Naive B cell (primary cell): ENCODE measurements at places on chromosomes 16 and 17. TPM values are rescaled to one million over a fixed set of nuclear protein-coding genes. Genes with fewer than 3 reads are reported as not detected.

The HSF4 gene
- polyA plus RNA-seq: not detected

The SERPINF2 gene
- polyA plus RNA-seq: not detected

The OR1A1 gene
- not detected for polyA plus RNA-seq

The GRAPL gene
- 5.3 TPM for polyA plus RNA-seq

The CCL4L2 gene
- not detected for polyA plus RNA-seq

The ZFPM1 gene
- 0.35 TPM for polyA plus RNA-seq

The KRT23 gene
- not detected for polyA plus RNA-seq

DNA sequence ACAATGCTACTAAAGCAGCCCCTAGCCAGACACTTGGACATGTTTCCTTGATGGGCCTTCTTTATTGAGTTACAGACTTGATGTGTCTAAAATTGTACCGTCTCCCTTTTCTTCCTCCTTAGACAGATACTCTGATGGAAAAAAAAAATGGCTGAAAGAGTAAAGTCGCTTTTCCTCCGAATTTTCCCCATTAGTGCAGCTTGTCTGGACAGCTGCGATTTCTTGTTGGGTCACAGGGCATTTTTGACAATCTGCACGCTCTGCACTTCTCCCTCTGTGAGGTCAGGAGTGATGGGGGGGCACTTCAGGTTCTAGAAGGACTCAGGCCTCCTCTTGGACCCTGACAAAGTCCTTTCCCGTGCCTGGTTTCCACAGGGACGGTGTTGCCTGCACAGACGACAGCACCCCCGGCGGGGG, 968 bp upstream of the PRKAR1A start:
- peaks cover 12% of the 10 kb centered on the region for H3K36me3 ChIP-seq
- H3K27me3 ChIP-seq: no peaks in the 10 kb centered on the region
- peak overlapping the region; percentile 95 for H3K27ac ChIP-seq
- no peak for DNase-seq
- H3K4me3 ChIP-seq: peak overlapping the region; percentile 84
- peaks cover 33% of the 10 kb centered on the region for H3K4me1 ChIP-seq

- peaks cover 29% of the 10 kb centered on the region for H3K4me1 ChIP-seq
- H3K27me3 ChIP-seq: peaks cover 40% of the 10 kb centered on the region
- no peak overlapping the region for H3K27ac ChIP-seq
- H3K36me3 ChIP-seq: peaks cover 12% of the 10 kb centered on the region
Observed at GRCh38 chr16:89253548-89254287, 36.2 kb downstream of the ZNF778 start.

DNA sequence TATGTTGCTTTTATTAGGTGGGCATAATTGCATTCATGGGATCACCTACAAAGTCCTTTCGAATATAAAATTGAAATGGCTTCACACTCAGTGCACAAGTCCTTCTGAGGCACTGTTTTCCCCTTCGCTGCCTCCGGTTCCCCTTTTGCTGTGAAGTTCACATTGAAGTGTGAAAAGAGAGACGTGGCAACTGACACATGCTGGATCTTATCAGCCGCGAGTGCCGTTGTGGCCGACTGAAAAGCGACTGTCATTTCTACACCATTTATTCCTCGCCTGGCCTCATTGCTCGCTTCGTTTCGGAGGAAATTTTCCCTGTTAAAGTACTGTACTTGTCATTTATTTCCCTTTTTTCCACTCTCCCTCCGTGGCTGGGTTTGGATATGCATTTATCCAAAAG, 423.5 kb downstream of the MAF start:
- DNase-seq: peak; percentile 30
- H3K27me3 ChIP-seq: peaks cover 31% of the 10 kb centered on the region
- H3K4me1 ChIP-seq: peaks cover 13% of the 10 kb centered on the region
- peaks cover 9% of the 10 kb centered on the region for H3K36me3 ChIP-seq
- no peak overlapping the region for H3K27ac ChIP-seq
- no peak overlapping the region for H3K4me3 ChIP-seq

- peaks cover 30% of the 10 kb centered on the region for H3K27me3 ChIP-seq
- DNase-seq: no peak
- no peaks in the 10 kb centered on the region for H3K36me3 ChIP-seq
- no peaks in the 10 kb centered on the region for H3K4me1 ChIP-seq
- H3K4me3 ChIP-seq: no peak overlapping the region
Observed at GRCh38 chr16:86798247-86799041, 220.1 kb downstream of the FOXL1 start.

DNA sequence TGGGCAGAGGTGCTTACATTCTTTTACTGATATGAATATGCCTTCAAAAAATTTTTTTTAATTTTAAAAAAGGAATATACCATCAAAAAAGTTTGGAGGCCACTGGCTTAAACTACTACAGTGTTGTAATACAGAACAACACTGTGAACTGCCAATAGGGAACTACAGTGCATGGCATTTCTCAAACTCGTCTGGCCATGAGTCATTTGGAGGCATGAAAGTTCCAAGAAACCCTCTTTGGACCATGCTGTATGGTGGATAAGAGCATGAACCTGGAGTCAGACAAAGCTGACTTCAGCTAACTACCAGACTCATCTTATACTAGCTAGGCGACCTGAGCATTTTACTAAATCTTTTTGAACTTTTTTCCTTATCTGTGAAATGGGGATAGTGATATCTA, 9.2 kb upstream of the NF1 start:
- H3K4me3 ChIP-seq: no peak overlapping the region
- no peak overlapping the region for H3K27ac ChIP-seq
- no peak for DNase-seq
- no peaks in the 10 kb centered on the region for H3K27me3 ChIP-seq
- H3K36me3 ChIP-seq: no peaks in the 10 kb centered on the region
- H3K4me1 ChIP-seq: peaks cover 6% of the 10 kb centered on the region

DNA sequence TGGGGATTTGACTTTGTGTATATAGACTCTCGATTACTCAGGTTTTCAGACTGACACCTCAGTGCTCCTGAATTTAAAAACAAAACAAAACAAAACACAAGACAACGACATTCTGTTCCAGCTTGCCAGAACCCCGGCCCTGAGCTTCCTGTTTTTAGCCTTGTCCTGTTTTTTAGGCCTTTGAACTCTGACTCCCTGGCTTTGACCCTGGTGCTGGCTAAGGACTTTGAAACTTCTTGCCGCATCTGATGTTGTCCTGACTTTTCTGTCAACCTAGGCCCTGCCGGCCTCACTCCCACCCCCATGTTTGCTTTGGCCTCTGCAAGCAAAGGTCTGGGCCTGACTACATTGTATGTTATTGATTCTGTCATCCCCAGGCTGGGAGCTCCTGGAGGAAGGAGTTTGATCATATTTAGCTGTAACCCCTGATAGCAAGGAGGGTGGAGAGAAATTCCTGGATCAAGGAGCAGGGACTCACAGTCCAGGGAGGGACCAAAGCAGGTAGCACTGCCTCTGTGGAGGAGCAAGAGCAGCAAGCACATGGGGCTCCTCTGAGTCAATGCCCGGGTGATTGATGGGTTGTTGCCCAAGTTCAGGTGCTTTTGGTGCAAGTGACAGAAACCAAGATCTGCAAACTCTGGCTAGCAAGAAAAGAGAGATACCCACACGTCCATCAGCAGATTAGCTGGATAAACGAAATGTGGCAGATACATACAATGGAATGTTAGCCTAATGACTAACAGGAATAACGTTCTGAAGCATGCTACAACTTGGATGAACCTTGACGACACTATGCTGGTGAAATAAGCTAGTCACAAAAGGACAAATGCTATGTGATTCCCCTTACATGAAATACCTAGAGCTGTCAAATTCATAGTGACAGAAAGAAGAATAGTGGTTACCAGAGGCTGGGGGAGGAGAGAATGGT, 7.7 kb downstream of the CCL16 start:
- DNase-seq: no peak
- H3K36me3 ChIP-seq: no peaks in the 10 kb centered on the region
- peaks cover 9% of the 10 kb centered on the region for H3K4me1 ChIP-seq

- peaks cover 40% of the 10 kb centered on the region for H3K4me1 ChIP-seq
- no peak for DNase-seq
- H3K27ac ChIP-seq: no peak overlapping the region
- H3K27me3 ChIP-seq: no peaks in the 10 kb centered on the region
- H3K4me3 ChIP-seq: no peak overlapping the region
Observed at GRCh38 chr16:19517424-19518089, 4.3 kb downstream of the GDE1 start.

DNA sequence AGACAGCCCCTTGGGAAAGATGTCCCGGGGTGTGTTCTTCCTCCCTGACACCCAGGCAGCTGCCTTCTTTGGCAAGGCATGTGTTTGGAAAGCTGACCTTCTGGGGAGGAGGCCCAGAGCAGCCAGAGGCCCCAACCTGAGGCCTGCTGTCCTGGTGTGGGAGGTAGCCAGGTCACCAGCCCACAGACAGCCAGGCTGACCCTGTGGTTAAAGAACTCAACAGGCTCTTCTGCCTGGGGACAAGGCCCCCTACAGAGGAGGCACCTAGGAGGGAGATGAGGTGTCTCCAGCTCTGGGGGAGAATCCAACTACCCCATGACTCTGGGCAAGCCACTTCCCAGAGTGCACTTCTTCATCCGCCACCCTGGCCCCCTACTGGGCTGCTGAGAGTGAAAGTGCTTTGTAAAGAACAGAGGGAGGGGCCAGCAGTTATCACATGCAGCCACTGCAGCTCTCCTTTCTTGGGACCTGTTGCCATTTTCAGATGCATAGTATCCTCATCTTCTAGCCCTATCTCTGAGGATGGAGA, 13.1 kb upstream of the SREBF1 start:
- no peaks in the 10 kb centered on the region for H3K36me3 ChIP-seq
- DNase-seq: peak; percentile 57

DNA sequence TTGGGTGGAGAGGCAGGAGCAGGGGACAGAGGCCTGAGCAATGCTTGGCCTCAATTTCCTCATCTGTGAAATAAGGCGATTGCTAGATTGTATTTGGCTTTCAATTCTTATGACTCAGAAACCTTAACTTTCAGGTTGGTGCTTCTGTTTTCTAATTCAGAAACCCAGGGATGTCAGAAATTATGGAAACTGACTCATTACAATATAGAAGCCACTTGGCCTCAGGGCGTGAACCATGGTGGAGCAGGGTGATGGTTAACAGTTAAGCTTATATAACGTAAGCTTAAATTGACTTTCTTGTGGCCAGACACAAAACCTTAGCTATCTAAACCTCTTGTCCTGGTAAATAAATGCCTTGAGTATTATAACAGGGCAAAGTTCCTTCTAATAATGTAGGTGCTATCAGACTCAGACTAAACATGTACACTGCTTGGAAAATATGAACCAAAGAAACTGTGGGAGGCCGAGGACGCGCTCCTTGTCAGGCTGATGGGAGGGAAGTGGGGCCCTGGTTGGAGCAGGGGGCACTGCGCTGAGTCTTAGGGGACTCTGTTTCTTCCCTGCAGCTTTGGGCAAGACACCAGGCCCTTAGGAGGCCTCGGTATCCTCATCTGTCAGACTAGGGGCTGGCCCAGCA, 17.1 kb upstream of the SREBF1 start:
- no peak overlapping the region for H3K4me3 ChIP-seq
- no peak overlapping the region for H3K27ac ChIP-seq
- DNase-seq: no peak
- H3K36me3 ChIP-seq: no peaks in the 10 kb centered on the region
- H3K4me1 ChIP-seq: peaks cover 24% of the 10 kb centered on the region

DNA sequence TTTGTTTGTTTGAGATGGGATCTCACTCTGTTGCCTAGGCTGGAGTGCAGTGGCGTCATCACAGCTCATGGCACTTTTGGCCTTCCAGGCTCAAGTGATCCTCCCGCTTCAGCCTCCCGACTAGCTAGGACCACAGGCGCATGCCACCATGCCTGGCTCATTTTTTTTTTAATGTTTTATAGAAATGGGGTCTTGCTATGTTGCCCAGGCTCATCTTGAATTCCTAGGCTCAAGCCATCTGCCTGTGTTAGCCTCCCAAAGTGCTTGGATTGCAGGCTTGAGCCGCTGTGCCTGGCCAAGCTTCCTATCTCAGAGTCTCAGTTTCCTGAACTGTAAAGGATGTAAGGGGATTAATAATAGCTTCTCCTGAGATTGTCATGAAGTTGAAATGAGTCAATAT, 8.0 kb downstream of the SBK1 start:
- no peak overlapping the region for H3K4me3 ChIP-seq
- H3K36me3 ChIP-seq: no peaks in the 10 kb centered on the region
- peaks cover 2% of the 10 kb centered on the region for H3K27me3 ChIP-seq
- H3K4me1 ChIP-seq: peaks cover 2% of the 10 kb centered on the region
- DNase-seq: no peak

- H3K27me3 ChIP-seq: no peaks in the 10 kb centered on the region
- H3K4me3 ChIP-seq: no peak overlapping the region
- H3K27ac ChIP-seq: peak overlapping the region; percentile 87
- H3K4me1 ChIP-seq: peaks cover 10% of the 10 kb centered on the region
Observed at GRCh38 chr16:53816211-53816836, 112.4 kb downstream of the FTO start.

GRCh38 chr17:1909985-1910384, 80.2 kb downstream of the RPA1 start:
- H3K27me3 ChIP-seq: peaks cover 44% of the 10 kb centered on the region
- H3K36me3 ChIP-seq: no peaks in the 10 kb centered on the region
- H3K4me1 ChIP-seq: peaks cover 11% of the 10 kb centered on the region
- H3K27ac ChIP-seq: no peak overlapping the region

DNA sequence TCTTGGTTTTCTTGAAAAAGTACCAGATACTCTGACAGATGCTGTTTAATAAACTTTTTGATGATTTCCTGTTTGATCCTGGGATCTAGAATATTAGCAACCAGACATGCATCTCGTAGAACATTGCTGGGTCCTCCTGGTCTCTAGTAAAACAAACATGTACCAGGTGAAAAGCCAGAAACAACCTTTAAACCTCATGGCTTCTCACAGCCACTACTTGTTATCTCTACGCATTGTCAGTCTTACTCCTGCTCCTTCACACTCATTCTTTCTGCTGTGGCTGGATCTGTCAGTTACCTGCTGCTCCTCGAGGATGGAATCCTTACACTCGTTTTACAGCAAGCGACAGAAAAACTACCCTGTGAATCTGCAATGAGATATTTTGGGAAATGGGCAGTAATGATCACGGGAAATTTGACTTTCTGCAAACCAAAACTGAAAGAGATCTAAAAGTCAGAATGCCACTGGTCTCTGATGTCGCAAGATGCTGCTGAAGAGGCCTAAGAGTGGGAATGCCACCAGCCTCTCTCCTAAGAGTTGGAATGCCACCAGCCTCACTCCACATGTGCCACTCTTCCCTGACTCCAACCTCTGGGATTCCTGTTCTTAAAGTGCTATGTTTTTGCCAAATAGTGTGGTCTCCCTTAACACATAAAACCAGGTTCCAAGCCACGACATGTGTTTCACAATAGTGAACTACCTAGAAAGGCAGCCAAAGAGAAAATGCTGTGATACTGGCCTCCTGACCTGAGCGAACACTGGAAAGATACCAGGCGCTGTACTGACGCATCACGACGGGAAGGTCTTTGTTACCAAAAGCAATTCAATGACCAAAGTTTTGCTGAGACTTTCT, 86.3 kb downstream of the VPS53 start:
- no peak for DNase-seq
- no peak overlapping the region for H3K4me3 ChIP-seq
- no peaks in the 10 kb centered on the region for H3K27me3 ChIP-seq
- peaks cover 29% of the 10 kb centered on the region for H3K36me3 ChIP-seq
- no peak overlapping the region for H3K27ac ChIP-seq
- H3K4me1 ChIP-seq: no peaks in the 10 kb centered on the region

DNA sequence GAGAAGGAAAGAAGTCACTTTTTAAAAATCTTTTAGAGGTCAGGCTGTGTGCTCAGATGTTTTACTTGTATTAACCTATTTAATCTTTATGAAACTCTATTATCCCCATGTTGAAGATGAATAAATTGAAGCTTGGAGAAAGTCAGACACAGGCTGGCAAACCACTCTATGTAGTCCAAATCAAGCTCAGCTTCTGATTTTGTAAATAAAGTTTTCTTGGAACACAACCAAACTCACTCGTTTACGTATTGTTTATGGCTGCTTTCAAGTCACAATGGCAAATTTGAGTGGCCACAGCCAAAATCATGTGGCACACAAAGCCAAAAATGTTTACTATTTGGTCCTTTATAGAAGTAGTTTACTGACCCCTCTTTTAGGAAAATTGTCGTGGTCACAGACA, 596.0 kb upstream of the CDH11 start:
- no peaks in the 10 kb centered on the region for H3K36me3 ChIP-seq
- DNase-seq: no peak
- no peaks in the 10 kb centered on the region for H3K4me1 ChIP-seq
- H3K4me3 ChIP-seq: no peak overlapping the region
